ENCODE measurements at places on chromosomes 3 and 15. TPM values are rescaled to one million over a fixed set of nuclear protein-coding genes. Genes with fewer than 3 reads are reported as not detected.

DNA sequence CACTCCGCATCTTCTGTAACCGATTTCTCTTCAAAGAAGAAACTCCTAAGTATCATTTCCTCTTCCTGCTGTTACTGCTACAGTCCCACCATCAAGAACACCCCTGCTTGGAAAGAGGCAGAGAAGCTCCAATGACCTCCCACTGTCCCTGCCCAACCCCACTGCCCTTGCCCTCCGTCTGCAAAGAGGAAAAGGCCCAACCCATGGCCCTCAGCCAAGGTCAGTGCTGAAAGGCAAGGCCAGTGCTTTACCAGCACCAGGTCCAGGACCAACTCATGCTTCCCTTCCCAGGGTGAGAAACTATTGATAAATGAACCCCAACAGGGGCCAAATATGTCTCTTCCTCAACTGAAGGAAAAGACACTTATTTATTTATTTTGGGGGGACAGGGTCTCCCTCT is 22.5 kb downstream of the FAM240A start:
- no peak for DNase-seq

Gene RFTN1
- total RNA-seq = 59.9 TPM

Gene FRMD4B
- 8.2 TPM for total RNA-seq

Gene RHO
- total RNA-seq = not detected

DNA sequence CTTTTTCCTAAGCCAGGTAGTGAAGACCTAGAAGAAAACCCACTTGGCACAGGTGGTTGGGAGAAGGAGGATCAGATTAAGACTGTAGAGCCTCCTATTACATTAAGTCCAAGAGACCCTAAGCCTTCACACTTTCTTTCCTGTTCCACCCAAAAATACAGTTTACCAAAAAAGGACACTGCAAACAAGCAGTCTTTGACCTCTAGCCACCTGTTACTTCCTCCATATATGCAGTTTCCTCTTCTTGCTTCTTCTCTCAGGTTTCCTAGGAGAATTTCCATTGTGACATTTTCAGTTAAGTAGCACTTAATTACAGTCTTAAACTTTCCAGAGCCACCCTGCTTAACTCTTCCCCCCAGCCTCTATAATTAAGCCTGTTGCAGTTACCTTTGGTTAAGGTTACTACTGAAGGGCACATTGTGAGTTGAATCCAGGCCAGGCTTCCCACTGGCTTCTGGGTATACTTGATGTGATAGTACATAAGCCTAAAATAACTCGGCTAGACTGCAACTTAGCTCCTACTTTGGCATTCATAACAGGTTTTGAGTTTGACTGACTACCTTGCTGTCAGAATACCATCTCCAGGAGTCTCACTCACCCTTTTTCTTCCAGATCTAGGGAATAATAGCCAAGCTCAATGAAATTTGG is 114.2 kb upstream of the UMPS start:
- DNase-seq = no peak

Gene RPP14
- 15.1 TPM for total RNA-seq

Gene SEMA6D
- not detected for total RNA-seq

GRCh38 chr3:172461530-172462138 is 13.4 kb upstream of the GHSR start:
- DNase-seq = no peak

DNA sequence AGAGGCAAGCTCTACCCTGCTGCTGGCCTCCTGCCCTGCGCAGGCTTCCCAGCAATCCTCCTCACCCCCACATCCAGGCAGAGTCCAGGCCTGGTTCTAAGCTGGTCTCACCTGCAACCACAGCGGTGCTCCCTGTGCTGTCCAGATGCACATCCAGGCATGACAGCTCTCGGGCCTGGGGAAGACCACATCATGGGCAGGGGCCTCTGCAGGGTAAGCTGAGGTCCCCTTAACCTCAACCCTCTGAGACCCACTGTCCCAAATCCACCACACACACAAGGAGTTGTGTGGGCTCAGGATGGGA is 10.8 kb downstream of the PLA2G4D start:
- DNase-seq = no peak

DNA sequence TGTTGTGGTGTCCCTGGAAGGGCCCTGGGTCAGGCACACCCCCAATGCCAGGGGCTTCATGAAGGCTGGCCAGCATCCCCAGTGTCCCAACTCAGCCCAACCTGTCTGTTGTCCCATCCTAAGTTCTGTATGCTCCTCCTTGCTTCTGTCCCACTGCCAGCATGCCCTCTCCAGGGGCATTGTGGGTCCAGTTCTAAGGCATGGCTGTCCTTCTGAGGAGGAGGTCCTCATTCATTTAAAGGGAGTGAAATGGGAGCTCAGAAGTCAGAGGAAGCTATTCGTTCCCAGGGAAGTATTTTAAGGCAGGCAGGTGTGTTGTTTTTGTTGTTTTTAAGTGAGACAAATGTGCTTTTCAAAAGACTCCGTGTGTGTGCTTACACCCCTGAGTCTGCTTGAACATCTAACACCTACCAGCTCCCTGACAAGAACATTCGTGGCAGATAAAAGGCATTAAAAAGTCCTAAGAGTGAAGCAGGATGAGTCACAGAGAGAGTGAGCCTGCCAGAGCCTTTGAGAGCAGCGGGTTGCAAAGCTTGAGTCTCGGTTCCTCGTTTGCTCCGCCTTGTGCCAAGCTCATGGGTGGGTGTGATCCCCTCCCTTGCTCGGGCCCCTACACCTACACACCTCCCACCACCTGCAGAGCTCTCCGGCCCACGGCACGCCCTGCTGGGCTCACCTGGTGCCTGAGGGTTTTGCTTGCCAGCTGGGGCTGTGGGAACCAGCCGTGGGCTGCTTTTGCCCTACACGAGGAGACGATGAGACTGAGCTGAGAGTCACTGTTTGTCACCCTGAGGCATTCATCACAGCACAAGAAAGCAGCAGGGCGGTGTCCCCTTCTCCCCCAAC is 183.4 kb upstream of the TOPAZ1 start:
- peak; percentile 32 for DNase-seq
